ENCODE measurements at places on chromosomes 7 and 10. TPM values are rescaled to one million over a fixed set of nuclear protein-coding genes. Genes with fewer than 3 reads are reported as not detected.

DNA sequence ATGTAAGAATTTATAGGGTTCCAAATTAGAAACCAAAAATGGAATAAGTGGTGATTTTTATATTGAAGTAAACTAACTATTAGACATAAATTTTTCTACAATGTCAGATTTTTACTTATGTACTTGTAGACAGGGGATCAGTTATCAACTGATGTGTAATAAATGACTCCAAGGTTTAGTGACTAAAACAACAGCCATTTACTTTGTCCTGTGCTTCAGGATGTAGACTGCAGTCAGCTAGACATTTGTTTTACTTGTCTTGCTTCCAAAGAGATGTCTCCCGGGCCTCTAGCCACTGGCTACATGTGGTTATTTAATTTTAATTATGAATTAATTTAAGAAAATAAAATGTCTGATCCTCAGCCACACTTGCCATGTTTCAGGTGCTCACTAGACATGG is 249.7 kb upstream of the IGFBP3 start:
- no peaks in the 10 kb centered on the region for H3K27me3 ChIP-seq
- no peak overlapping the region for H3K27ac ChIP-seq
- peaks cover 10% of the 10 kb centered on the region for H3K4me1 ChIP-seq
- no peak for DNase-seq
- H3K4me3 ChIP-seq, result no peak overlapping the region

DNA sequence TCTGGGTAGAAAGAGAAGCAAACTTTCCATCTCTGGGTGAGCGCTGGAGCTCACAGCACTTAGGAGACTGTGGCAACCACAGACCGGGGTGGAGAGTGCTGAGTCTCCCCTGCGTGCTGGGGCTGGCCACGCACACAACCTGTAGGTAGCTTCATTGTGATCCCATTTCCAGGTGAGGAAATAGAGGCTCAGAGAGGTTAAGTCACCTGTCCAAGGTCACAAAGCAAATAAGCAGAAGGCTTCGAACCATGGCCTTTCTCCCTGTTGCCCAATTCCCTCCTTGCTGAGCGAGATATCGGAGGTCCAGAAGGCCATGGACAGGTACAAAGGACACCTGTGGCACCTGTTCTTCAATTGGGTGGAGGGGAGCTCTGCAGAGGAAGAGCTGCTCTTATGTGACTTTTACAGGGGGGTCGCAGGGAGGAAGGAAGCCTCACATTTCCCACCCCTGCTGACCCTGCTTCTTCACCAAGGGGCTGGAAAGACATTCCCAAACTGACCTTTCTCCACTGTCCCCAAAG is 39.4 kb downstream of the ZCCHC24 start:
- H3K27ac ChIP-seq, result peak overlapping the region; percentile 81
- no peak overlapping the region for H3K4me3 ChIP-seq
- H3K36me3 ChIP-seq, result peaks cover 15% of the 10 kb centered on the region

GRCh38 chr10:88787463-88787862 is 15.1 kb upstream of the LIPM start:
- H3K36me3 ChIP-seq, result no peaks in the 10 kb centered on the region
- H3K4me3 ChIP-seq, result no peak overlapping the region
- no peaks in the 10 kb centered on the region for H3K27me3 ChIP-seq
- H3K4me1 ChIP-seq, result no peaks in the 10 kb centered on the region

- H3K4me3 ChIP-seq, result no peak overlapping the region
- no peak overlapping the region for H3K27ac ChIP-seq
- H3K4me1 ChIP-seq, result peaks cover 4% of the 10 kb centered on the region
- no peak for DNase-seq
Observed at GRCh38 chr7:14503623-14504022, 398.9 kb downstream of the DGKB start.

DNA sequence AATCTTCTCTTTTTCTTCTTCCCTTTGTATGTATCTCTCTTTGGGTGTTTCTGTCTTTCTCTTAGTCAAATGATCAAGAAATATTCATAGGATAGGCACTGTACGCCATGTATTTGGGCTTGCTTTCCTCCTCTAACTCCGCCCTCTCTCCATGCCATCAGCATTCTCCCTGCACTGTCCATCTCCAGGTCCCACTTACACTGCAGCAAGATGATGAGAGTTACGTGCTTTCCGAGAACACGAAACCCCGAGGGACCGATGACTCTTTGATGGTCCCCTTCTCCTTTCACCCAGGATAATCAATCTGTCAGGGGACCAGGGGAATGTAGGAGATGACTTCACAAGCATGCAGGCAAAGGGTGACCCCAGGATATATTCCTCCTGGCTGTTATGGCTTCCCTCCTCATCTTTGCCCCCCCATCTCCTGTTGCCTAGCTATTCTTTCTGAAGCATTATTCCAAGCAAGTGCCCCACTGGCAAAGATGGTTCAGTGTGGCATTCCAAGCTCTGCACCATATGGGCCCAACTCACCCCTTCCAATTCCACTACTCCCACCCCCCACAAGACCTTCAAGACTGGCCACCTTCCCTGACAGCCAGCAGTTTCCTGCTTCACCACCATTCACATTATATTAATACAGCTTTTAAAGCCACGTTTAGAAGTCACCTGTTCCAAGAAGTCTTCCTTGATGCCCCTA is 40.0 kb downstream of the HIF1AN start:
- no peak overlapping the region for H3K4me3 ChIP-seq
- H3K27me3 ChIP-seq, result peaks cover 32% of the 10 kb centered on the region
- H3K36me3 ChIP-seq, result no peaks in the 10 kb centered on the region
- no peaks in the 10 kb centered on the region for H3K4me1 ChIP-seq

DNA sequence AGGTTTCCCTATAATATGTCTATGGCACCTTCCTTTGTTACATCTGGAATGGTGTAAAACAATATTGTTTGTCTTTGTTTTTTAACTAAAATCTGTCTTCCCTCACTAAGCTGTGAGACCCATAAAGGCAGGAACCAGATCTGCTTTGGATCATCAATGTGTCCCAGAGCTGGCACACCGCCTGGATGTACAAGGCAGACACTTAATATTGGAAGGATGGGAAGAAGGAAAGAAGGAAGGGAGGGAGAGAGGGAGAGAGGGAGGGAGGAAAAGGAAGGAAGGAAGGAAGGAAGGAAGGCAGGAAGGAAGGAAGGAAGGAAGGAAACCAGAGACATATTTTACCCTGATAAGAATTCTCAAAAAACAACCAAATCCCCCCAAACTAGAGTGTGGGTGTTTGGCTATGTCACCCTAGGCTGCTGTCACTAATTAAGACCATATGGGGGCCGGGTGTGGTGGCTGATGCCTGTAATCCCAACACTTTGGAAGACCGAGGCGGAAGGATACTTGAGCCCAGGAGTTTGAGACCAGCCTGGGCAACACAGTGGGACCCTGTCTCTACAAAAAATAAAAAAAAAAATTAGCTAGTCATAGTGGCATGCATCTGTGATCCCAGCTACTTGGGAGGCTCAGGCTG is 59.6 kb downstream of the SH3PXD2A start:
- no peak overlapping the region for H3K4me3 ChIP-seq
- peaks cover 11% of the 10 kb centered on the region for H3K4me1 ChIP-seq

- H3K36me3 ChIP-seq, result no peaks in the 10 kb centered on the region
- H3K4me1 ChIP-seq, result no peaks in the 10 kb centered on the region
Observed at GRCh38 chr7:136293272-136293671, 316.1 kb upstream of the MTPN start.

DNA sequence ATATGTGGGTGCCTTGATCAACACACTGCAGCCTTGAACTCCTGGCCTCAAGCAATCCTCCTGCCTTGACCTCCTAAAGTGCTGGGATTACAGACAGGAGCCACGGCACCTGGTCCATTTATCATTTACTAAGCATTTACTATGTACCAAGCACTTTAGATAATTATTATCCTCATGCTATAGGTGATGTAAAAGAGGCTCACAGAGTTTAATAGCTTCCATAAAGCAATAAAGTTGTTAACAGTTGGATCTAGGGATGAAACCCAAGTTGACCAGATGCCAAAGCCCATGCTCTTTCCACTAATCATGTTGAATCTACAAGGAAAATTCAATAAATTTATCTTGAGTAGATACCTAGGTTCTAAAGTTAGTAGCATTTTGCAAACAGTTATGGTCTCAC is 5.0 kb downstream of the NAPEPLD start:
- no peak overlapping the region for H3K27ac ChIP-seq
- no peaks in the 10 kb centered on the region for H3K36me3 ChIP-seq
- no peak overlapping the region for H3K4me3 ChIP-seq
- no peaks in the 10 kb centered on the region for H3K27me3 ChIP-seq

C7orf57 gene
- 0.09 TPM for total RNA-seq

DMBT1 gene
- under 0.01 TPM for total RNA-seq

All from muscle of leg (tissue), 16 donors.